ENCODE measurements at places on chromosomes 6 and 20.

DNA sequence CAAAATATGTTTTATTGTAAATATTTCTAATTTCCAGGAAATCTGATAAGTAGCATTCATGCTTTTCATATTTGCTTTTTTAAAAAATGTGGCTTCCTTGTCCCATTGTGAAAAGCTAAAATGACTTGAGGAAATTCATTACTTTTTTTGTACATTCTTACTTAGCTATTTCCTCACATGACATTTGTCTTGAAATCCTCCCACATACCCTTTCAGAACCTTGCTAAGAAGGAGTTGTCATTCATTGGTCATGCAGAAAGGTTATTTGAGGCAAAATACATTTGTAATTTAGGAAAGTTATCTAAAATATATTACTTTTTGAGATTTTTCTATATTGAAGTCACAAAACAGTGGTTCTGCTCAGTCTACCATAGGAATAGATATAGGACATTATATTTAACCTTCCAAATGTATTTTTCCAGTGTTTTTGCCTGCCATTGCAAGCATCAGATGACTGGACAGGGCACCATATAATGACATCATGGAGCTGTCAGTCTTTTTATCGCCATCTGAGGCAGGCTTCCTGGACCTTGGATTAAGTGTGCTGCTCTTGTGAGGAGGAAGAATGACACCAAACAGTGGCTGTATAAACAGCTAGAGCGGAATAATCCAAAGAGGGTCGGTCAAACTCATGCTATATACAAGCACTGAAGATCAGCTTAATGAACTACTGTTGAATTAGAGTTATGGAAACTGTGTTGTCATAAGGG is 109.4 kb upstream of the HCRTR2 start:
- DNase-seq = no peak

GRCh38 chr6:6697620-6698019 is 109.1 kb downstream of the LY86 start:
- no peak for DNase-seq

DNA sequence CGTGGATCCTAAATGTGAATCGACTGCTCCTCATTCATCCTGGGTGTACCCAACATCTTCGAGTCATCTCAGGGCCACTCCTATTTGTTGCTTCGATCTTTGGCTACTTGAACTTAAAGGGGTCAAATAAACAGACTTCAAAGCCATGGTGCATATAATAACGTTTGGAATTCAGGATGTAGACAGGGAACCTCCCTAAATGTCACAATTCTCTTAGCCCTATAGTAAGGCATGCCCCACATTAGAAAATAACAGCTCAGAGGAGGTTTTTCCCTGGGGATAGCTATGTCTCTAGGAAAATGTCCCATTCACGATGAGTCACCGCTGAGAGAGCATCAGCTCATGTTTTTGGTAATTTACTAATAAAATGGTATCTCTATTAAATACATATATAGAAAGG is 54.8 kb upstream of the BMP6 start:
- DNase-seq = peak; percentile 32

- DNase-seq = no peak
Measured at GRCh38 chr6:139944131-139944530, 569.7 kb upstream of the CITED2 start.

GRCh38 chr6:113039005-113039404 is 691.9 kb downstream of the RFPL4B start:
- DNase-seq = peak; percentile 7

DNA sequence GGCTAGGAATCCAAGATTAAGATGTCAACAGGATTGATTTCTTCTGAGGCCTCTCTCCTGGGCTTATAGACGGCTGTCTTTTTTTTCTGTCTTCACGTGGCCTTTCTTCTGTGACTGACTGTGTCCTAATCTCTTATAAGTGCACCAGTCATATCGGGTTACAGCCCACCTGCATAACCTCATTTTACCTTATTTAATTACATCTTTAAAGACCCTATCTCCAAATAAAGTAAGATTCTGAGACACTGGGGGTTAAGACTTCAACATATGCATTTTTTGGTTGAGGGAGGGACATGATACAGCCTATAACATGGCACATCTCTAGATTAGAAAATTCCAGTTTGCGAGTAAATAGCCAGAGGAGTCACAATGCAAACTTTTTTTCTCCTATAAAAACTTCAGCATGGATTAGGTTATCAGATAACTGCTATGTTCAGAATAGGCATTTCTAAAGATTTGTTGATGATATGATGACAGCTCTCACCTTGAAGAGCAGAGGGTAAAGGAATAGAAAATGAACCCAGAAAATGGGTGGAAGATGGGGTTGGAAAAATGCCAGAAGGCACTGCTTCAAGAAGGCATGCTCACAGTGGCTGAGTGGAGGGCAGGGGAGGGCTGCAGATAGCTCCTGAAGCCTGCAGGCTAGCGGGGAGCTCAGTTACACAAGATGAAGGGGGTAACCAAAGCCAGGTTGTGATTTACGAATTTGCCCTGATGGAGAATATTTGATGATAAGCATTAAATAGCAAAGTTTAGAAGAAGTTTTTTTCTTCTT is 8.7 kb upstream of the PDE7B start:
- DNase-seq = no peak

DNA sequence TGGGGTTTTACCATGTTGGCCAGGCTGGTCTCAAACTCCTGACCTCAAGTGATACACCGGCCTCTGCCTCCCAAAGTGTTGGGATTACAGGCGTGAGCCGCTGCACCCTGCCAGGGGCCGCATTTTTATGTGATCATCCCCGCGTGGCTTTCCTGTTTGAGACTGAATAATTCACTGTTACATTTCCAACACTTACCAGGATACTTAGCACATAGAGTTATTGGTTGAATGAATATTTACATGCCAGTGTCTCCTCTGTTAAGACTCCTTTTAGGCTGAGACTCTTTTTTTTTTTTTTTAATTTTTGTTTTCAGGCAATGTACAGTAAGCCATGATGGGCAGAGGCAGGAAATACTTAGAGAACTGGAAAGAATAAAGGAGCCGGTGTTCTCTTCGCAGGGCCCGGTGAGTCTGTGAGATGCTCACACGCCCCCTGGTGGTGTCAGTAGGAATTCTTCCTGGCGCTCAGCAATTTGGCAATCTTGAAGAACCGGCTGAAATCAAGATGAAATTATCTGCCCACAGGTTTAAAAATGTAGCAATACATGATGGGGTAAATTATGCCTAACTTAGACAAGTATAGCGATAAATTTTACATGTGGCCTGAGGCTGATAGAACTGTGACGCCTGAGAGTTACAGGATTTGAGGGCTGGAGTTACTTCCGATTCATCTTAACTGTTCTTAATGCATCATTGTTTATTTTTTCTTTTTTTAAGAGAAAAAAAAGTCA is 7.6 kb upstream of the RNF114 start:
- DNase-seq = peak; percentile 91

DNA sequence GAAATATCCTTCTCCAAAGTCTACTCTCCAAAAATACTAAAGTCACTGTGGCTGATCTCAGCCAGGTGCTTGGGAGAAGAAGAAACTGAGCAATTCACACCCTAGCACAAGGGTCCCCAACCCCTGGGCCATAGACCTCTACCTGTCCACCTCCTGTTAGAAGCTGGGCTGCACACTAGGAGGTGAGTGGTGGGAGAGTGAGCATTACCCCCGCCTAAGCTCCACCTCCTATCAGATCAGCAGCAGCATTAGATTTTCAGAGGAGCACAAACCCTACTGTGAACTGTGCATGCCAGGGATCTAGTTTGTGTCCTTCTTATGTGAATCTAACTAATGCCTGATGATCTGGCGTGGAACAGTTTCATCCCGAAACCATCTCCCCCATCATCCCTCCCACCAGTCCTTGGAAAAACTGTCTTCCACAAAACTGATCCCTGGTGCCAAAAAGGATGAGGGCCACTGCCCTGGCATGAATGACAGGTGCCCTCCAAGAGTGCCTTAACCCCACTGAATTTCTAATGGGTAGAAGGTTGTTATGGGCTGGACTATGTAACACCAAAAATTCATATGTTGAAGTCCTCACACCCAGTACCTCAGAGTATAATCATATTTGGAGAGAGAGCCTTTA is 109.2 kb upstream of the CDYL start:
- no peak for DNase-seq

DNA sequence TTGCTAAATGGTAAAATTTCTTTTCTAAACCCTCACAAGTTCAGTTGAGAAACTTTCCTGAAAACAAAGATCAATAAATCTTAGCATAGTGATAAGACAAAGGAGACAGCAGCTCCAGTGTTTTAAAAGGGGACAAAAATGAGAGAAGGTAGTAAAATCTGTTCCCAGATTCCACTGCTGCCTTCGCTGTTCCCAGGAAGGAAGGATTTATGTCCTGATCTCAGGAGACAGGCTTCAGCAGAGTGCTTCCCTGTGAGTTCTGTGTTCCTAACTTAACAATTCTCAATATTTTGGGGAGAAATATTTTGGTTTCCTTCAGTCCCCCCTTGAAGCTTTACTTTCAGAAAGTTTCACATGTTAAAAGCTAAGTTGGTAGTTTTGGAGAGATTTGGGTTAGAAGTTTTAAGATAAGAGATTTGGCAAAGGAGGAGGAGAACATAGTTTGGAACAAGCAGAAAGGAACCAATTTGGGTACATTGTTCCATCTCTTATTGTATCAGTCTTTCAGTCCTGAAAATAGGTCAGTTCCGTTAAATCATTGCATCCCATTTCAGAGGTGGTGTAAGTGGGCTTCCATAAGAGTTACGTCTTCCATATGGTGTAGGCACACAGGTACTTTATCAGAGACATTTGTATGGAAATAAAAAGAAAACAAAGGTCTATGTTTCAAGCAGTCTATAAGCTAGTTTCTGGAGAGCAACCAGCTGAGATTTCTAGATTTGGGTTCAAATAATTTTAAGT is 20.8 kb downstream of the IRF4 start:
- no peak for DNase-seq

DNA sequence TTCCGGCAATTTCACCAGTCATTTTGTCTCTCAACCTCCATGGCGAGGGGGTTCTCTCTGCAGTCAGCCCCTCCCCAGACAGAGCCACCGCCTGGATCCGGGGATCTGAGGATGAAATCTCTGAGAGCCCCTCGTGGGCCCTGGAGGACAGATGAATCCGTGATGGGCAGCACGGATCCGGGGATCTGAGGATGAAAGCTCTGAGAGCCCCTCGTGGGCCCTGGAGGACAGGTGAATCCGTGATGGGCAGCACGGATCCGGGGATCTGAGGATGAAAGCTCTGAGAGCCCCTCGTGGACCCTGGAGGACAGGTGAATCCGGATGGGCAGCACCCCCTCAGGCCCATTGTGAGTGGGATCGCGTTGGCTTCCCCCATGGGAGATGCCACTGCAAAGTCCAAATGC is 106.5 kb downstream of the DACT2 start:
- no peak for DNase-seq

- no peak for DNase-seq
Measured at GRCh38 chr6:167471548-167471930, 146.7 kb downstream of the TTLL2 start.

- DNase-seq = peak; percentile 38
Measured at GRCh38 chr6:33882154-33882553, 78.4 kb upstream of the MLN start.

- peak; percentile 65 for DNase-seq
Measured at GRCh38 chr6:7108196-7108963, 619 bp downstream of the RREB1 start.

DNA sequence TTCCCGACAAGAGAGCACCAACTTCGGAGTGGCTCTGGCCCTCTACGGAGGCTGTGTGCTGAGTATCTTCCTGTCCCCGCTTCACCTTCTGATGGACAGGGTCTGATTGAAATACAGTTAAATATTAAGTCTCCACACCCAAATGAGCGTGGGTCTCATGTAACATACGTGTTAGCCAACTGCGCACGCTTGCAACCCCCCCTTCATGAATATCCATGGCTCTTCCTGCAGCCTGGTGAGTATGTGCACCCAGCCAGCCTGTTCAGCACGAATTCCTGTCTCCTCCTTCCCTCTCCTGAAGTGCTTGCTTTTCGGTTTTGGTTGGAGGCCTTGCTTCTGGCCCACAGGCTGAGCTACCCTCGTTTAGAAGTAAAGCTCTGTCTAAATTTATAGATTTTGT is 102.9 kb upstream of the FRMD1 start:
- DNase-seq = no peak
